ENCODE measurements at places on chromosomes 4 and X.

DNA sequence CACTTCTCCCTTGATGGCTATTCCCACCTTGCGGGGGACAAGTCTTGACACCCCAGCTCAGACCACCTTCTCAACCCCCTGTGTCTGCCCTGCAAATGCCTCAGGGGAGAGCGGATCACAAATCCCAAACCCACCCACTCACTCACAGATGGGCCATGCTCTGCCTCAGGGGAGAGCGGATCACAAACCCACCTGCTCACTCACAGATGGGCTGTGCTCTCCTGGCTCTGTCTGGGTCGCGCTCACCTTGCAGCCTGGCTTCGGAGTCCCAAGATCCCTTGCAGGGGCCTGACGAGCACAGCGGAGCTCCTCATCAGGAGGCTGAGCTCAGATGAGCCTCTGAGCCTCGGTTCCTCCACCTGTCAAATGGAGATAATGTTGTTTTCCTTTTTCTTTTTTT is 38.6 kb downstream of the HTRA3 start:
- DNase-seq, result no peak

DNA sequence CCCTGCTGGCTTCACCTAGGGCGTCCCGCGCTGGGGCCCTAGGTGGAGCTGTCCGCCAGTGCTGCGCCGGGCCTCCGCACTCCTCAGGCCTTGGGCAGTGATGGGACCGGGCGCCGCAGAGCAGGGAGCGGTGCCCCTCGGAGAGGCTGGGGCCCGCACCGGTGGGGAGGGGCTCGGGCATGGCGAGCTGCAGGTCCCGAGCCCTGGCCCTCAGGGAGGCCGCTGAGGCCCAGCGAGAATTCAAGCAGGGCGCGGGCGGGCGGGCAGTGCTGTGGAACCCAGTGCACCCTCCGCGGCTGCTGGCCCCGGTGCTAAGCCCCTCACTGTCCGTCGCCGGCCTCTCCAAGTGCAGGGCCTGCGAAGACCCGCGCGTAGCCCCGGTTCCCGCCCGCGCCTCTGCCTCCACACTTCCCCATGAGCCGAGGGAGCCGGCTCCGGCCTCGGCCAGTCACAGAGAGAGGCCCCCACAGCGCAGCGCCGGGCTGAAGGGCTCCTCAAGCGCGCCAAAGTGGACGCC is 565.1 kb upstream of the NDST4 start:
- DNase-seq, result no peak

DNA sequence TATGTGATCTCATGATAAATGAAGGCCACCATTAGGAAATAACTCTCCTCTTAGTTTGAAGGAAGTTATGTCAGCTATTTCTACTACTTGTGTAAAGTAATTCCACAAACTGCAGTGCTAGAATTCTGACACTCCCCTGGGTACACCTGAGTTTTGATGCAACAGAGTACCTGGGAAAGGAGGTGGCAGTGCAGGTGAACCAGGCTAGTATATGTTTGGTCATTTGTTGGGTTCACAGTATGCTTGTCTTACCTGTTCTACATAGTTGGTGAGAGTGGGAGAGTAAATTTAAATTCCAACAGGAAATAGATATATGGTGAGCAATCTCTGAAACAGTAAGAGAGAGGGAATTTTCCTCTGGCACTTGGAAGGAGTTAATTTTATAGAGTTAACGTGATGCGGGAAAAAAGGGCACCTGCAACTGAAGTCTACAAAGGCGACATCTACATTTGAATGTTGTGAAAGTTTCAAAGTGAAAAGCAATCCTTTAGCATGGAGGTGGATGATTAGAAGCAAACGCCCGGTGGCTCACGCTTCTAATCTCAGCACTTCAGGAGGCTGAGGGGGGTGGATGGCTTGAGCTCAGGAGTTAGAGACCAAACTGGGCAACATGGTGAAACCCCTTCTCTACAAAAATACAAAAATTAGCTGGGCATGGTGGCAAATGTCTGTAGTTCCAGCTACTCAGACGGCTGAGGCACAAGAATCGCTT is 8.3 kb upstream of the SLC10A6 start:
- DNase-seq, result no peak

DNA sequence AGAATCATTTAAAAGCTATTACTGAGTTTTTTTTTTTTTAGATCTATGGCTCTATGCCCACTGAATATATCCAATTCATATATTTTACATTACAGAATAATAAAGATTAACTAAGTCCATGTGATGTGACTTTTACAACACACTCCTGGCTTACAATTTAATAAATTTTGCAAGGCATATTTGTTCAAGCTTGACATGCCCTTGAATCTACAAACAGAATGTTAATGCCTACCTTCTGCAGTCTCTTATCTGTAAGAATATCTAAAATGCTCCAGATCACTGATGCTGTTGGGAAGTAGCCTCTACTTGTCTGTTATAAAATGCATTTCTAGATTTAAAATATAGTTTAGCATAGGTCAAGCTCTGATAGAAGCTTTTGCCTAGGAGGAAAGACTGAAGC is 100.7 kb upstream of the RASGEF1B start:
- DNase-seq, result no peak

- peak; percentile 37 for DNase-seq
Measured at GRCh38 chrX:40543661-40544328, 37.0 kb upstream of the ATP6AP2 start.

DNA sequence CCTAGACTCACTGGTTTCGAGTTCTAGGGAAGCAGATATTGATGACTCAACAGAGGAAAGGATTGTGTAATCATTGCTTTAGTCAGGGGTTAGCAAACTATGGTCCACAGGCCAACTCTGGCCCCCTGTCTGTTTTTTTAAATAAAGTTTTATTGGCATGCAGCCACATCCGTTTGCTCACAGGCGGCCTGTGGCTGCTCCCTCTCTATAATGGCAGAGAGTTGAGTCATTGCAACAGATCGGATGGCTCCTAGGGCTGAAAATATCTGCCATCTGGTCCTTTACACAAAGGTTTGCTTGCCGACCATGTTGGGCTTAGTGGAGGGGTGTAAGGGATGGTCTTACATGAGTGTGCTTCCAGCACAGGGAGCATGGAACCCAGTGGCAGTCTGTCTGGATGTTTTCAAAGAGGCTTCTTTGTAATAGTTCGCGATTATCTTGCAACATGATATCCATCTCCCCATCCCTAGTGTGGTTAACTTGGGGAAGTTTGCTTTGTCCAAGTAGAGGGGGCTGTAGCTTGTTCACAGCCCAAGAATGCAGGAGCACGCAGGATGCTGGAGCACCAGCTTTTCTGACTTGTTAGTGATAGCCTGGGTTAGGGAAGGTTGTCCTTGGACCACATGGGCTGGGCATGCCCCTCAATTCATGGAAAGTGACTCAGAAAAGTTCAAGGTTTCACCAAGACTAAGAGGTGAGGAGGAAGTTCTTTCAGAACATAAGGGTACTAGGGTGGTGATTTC is 59.3 kb upstream of the CLDN34 start:
- peak; percentile 77 for DNase-seq

DNA sequence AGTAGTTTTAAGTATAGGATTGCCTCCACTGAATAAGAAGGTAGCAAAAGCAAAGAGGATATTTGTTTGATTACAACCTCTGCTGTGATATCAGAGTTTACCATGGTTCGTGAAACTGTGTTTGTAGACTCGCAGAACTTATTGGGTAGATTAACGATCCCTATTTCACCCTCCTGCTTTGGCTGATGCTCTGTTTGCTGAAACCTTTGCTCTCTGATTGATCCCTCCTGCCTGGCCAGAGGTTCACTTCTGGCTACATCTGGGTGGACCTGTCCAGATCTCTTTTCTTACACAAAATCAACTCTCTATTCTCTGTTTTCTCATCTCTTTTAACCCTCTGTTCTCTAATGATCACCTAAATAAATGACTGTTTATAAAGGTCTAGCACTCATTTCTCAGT is 37.9 kb upstream of the TMEM192 start:
- DNase-seq, result no peak

DNA sequence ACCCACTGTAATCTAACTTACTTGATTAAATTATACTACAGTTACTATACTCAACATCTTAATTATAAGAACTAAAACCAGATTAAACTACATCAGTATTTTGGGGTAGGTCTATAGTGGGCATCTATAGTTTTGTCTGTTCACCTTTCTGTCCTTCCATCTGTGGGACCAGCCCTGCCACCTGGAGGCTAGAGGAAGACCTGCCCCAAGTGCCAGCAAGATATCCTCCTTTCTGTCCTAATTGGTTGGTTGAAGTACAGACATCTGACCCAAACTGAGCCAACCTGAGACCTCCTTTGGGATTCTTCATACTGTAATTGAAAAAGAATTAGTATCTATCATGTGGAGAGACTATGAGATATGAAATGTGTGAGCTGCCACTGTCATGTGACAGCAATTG is 172.2 kb upstream of the TLL1 start:
- DNase-seq, result no peak

DNA sequence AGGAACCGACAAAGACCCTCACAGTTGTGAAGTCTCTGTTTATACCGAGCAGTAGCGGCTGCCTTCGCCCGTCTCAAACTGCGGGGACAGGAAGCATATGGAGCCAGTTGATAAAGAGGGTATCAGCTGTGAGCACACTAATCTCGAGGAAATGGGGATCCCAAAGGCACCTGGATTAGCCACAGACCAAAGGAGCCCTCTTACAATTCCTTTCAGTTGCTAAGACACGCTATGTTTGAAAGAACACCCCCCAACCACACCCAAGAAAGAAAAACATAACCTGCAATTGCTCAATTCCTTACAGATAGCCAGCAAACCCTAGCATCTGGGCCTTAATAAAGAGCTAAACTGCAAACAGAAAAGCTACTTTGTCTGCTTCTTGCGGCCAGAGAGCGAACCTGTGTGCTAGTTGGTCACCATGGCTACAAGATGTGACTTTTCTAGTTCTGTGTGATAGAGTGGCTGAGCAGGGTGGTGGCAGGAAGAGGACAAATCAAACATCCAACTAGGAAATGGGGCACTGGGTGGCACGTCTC is 23.3 kb upstream of the CHRNA9 start:
- DNase-seq, result no peak

DNA sequence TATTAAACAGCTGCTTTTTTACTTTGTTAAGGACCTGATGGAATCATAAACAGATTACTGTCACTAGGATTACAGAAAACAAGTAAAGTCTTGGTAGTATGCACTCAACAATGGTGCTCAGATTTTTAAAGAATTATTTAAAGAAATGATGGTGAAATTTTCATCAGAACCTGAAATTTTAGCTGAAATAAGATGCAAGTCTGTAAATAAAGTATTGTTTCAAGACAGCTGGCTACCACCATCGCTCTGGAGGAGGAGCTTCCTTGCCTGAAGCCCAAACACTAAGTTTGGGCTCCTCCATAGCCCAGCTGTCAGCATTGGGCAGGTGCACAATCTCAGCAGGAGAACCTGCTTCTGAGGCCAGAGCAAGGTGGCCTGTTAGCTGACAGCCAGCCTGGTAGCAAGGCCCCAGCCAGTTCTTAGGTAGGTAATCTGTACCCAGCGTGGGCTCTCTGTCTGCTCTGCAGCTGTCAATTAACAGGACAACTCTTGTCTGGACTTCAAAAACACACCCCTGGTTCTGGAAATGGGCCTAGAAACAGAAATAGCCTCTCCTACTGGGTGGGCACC is 4.6 kb downstream of the GAB1 start:
- no peak for DNase-seq

DNA sequence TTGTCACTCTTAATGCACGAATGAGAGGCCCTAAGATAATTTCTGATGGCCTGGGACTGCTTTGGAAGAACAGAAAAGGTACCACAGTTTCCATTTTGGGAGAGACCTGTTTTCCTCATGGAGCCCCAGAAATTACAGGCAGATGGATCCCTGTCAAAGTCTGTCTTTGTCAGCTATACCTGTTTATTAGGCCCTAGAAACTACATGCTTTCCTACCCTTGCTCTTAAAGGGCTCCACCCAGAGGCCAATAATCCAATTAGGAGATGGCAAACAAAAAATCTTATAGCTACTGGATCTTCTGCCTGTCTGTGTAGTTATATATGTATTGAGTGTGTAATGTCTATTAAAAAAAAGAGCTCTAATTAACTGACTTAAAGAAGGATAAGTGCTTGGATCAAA is 141.3 kb downstream of the NR3C2 start:
- no peak for DNase-seq

- DNase-seq, result peak; percentile 76
Measured at GRCh38 chr4:3168029-3168428, 80.9 kb upstream of the MSANTD1 start.

GRCh38 chr4:98406819-98407218 is 145.6 kb downstream of the RAP1GDS1 start:
- no peak for DNase-seq

All from iris pigment epithelial cell (primary cell).